ENCODE measurements at places on chromosomes 1 and 21. TPM values are rescaled to one million over a fixed set of nuclear protein-coding genes. Genes with fewer than 3 reads are reported as not detected.

DNA sequence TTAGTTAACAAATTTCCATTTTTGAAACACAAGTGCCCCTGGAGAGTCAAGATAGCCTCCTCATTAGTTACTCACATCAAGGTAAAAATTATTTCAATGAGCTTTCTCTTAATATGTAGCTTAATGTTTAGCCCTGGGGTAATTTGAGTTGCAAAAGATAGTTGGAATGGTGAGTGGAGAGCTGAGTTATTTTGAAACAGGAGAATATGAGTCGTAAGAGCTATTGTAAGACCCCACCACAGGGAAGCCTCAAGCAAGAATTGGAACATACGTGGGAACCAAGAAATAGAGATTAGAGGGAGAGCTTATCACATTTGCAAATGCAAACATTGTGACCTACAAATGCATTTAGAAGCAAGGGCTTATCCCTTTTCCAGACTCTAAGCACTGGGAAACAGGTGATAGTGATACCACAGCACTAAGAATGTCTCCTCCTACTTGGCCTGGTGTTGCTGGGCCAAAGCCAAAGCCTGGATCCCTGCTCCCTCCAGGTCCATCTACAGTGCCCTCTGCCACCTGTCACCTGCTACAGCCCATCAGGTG, 635.1 kb downstream of the PTPRC start:
- peak; percentile 71 for DNase-seq

DNA sequence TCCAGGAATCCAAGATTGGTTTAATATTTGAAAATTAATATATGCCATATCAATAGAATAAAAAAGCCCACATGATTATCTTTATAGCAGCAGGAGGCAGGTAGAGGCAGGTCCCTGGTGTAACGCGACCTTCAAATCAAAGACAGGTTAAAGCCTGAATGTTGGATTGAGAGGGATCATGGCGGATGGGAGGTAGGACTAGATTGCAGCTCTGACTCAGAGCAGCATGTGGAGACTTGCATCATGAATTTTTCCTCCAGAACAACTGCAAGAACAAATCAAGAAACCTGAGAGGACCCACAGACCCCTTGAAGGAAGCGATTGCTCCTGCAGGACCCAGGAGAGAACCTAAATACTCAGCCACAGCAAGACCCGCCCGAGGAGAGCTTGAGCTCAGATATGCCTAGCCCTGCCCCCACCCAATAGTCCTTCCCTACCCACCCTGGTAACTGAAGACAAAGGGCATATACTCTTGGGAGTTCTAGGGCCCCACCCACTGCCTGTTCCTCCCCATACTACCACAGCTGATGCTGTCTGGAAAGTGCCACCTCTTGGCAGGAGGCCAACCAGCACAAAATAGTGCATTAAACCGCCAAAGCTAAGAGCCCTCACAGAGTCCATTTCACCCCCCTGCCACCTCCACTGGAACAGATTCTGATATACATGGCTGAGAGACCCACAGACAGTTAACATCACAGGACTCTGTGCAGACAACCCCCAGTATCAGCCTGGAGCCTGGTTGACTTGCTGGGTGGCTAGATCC, 19.5 kb downstream of the S100B start:
- DNase-seq: no peak

- DNase-seq: peak; percentile 50
Observed at GRCh38 chr1:157844089-157844830, 2.7 kb upstream of the CD5L start.

GRCh38 chr1:208171616-208172422, 72.4 kb downstream of the PLXNA2 start:
- DNase-seq: no peak

DNA sequence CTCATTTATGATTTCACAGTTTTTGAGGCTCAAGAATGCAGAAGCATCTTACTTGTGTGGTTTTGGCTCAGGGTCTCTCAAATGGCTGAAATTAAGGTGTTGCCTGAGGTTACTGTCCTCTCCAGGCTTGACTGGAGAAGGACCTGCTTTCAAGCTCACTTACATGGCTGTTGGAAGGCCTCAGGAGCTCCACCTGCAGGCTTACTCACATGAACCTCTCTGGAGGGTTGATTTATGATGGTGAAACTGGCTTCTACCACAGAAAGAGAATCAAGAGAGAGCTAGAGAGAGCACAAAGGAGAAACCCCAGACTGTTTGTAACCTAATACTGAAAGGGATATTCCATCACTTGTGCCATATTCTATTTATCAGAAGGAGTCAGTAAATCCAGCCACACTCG, 6.2 kb upstream of the KCNK2 start:
- DNase-seq: no peak

CADM3 gene
- total RNA-seq: 0.44 TPM

TAS1R1 gene
- 2.7 TPM for total RNA-seq

KCNA2 gene
- 0.75 TPM for total RNA-seq

Measured in muscle of leg (tissue), 16 donors.